ENCODE measurements at places on chromosomes 2 and 18.

- DNase-seq, result no peak
These were observed 1.8 kb downstream of the CDK5R2 start for GRCh38 chr2:218961229-218961628.

DNA sequence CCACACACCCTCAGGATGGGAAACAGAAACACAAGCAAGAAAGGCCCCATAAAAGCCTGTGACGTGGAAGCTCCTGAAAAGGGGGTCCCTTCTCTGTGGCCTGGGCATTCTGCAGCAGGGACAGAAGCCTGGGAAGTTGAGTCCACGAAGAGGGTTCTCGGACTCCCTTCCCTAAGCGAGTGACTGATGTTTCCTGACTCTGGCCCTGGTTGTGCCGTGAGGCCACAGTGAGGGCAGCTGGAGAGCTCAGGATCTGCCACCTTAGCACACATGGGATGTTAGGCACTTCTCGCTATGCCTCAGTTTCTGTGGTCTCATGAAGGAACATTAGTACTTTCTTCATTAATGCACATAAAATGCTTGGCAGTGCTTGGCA is 87.2 kb upstream of the ZFP36L2 start:
- DNase-seq, result no peak

GRCh38 chr2:2050446-2050845 is 280.6 kb downstream of the MYT1L start:
- DNase-seq, result no peak

- peak; percentile 19 for DNase-seq
These were observed 263.0 kb downstream of the PTGR3 start for GRCh38 chr18:74945774-74946545.

GRCh38 chr2:151394509-151394908 is 15.2 kb upstream of the RIF1 start:
- DNase-seq, result no peak

- DNase-seq, result no peak
These were observed 397.6 kb downstream of the FBXO15 start for GRCh38 chr18:73750052-73750451.

DNA sequence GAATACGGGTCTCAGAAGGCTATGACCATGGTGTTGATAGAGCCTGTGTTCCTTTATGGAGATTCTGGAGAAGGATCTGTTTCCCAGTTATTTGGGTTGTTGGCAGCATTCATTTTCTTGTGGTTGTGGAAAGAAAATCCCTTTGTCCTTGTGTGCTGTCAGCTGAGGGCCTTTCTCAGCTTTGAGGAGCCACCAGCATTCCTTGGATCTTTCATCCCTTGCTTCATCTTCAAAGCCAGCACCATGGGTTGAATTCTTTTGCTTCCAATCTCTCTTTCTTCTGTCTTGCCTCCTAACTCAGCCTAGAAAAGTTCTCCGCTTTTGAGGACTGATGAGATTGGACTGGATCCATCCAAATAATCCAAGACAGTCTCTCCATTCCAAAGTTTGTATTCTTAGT is 103.2 kb upstream of the MMADHC start:
- DNase-seq, result peak; percentile 26

GRCh38 chr2:101860157-101860556 is 131.6 kb upstream of the IL1R2 start:
- DNase-seq, result no peak

DNA sequence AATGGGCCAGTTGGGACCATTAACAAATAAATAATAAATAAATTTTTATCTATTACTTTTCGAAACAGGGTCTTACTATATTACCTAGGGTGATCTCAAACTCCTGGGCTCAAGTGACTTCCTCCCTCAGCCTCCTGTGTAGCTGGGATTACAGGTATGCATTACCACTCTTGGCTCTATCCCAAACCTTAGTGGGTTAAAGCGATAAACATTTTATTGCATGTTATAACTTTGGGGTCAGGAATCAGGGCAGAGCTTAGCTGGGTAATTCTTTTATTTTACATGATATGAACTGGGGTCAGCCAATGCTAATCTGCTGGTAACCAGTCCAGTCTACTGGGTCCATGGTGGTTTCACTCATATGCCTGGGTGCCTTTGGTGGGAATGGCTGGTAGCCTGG is 127.8 kb downstream of the MYO3B start:
- no peak for DNase-seq

DNA sequence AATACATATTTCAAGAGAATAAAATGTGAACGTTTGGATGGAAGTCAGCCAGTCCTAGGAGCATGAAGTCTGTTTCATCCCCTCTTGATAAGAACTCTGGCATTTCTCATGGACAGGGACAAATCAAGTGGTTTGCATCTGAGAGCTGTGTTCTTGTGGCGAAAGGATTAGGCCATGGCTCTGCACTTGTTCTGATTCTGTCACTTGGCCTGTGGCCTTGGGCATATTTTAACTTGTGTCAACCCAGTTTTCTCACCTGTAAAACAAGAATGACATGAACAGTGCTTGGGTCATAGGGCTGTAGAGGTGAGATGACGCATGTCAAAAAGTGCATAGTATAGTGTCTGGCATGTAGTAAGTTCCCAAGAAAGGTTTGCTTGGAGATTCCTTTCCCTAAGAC is 125.8 kb downstream of the MGAT5 start:
- DNase-seq, result no peak

DNA sequence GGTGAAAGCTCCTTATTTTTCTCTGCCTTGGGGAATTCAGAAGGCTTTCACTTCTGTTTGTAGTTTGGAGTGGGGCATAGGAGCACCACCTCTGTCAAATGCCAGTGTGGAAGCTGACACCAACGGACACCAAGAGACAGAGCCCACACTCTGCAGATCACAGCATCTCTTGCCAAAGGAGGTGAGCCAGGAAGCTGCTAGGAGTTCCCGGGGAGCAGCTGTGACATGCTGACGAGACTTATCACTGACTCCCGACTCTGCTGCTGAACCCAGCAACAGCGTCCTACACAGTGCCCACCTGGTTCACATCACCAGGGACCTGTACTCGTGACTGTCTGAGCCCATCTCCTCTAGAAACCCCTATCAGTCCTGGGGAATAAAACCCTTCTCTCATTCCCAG is 8.1 kb downstream of the TEX51 start:
- no peak for DNase-seq

- DNase-seq, result no peak
These were observed 93.2 kb downstream of the LYPD6 start for GRCh38 chr2:149423630-149424029.

- DNase-seq, result peak; percentile 80
These were observed 5.0 kb upstream of the TET3 start for GRCh38 chr2:73979686-73980085.

GRCh38 chr2:55985406-55985805 is 61.8 kb upstream of the EFEMP1 start:
- no peak for DNase-seq

DNA sequence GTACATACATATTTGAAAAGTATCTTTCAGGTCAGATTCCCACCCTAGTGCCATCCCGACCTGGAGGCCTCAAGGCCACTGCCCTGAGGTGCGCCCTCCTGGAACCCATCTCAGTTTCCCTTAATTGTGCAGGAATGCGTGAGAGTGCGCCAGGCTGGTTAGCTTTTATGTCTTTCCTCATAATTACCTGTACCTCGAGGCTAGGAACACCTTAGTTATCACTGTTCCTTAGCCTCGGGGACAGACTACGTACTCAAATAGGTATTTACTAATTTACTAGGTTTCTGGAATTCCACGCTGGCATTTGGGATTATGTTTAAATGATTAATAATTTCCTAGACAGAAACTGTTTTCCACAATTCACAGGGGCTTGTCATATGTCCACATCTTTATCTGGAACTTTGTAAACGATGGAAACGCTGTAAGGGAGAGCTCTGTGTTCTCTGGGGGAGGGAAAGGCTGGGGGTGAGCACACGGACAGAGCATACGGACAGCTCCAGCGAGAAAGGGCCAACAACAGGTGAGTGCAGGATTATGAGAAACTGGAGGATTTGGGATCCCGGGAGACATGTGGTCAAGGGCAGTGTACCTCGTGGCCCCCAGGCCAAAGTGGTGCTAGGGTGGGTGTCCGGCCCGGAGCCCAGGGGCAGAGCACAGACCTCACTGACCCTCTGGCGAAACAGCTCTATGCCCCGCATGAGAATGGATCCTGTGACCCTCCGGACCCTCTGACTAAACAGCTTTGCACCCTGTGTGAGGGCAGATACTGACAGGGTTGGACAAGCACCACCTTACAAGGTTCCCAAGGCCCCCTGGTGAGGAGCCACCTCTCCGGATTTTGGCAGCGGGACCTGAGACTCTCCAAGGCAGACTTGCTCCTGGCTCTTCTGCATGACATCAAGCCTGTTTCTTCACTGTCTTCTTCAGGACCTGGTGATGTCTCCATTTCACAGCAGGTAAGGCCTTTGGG is 102.0 kb upstream of the PXDN start:
- no peak for DNase-seq

DNA sequence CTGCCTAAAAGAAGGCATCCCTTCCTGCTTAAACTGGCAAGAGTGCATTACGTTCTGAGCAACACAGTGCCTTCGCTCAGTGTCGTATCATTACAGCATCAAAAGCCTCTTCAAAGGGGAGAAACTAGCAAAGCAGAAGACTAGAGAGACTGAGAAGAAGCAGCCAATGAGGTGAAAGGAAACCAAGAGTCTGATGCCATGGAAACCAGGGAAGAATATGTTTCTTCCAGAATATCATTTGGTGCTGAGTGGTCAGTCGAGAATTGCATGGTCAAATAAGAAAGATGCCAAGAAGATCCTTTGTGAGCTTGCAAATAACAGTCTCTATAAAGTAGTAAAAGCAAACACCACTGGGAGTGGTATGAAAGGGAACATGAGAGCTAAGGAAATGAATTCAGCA is 312.1 kb upstream of the CHST9 start:
- DNase-seq, result no peak

DNA sequence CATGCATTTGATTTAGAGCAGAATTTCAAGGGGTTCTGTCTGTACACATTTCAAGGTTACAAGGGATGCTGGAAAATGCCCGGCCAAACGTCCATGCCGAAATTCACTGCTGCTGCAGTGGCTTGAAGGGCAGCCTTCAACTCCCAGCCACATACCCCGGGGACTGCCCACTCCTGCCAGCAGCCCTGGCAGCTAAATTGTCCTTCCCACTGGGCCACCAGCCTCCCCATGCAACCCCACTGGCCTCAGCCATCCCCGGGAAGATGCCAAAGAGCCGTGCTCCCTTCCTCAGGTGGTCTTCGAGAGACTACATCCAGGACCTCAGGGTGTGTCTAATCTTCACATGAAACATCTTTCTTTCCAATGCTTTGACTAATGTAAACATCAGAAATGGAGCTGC is 478.7 kb upstream of the MYT1L start:
- DNase-seq, result no peak

DNA sequence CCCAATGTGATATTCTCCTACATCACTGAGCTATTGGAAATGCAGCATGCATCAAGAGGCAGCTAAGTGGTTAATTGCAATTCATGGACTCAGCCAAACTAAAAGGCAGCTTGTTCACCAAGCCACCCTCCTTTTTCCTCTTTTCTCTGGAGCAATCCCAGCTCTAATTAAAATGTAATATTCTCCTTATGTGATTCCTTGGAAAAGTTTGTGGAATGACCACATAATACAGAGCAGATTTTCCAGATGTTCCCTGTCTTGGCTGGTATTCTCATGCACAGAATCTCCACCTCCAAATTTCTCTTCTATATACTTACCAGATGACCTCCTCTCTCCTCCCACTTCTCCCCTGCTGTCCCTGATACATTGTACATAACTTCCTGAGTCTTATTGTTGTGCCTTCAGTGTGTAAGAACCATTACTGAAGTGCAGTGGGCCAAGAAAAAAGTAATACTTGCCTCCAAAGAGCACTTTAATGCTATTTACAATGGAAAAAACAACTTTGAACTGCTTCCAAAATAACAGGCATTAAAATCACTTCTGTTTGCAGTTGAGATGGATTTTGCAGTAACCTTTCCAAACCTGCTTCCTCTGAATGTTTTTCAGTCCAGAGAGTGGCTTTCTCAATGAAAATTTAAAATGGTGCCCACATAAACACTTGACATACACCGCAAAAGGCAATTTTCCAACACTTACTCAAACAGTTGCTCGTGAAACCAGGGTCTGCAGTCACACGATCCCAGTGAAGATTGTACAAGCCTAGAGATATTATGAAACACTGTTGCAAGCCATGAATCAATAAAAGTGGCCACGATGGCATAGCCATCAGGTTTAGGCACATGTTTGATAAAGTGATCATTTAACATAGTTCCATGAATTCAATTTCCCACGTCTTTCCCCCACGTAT is 258.0 kb downstream of the MTX2 start:
- DNase-seq, result peak; percentile 91

DNA sequence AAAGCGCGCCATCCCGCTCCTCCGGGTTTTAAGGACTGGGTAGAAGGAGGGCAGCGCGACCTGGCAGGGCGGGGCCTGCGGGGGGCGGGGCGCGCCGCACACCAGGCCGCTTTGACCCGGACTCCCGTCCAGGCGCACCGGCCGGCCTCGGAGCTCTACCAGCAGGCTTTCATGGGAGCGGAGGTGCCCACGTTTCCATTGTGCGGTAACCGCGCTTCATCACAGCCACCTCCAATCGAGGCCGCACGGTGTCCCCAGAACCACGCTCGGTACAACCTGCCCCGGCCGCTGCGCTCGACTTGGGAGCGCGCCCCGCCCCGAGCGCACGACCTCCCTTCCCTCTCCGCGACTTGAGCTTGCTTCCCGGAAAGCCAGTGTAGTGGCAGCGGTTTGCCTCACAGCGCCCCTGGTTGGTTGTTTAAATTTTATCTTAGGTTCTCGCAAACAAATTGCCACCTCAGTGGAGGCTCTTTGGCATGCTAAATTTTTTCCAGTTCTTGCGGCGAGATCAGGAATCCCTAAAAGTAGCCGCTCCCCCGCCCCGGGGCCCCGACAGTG is 280 bp upstream of the CYP1B1 start:
- peak; percentile 82 for DNase-seq

- peak; percentile 51 for DNase-seq
These were observed 30.5 kb upstream of the NEDD4L start for GRCh38 chr18:58013241-58014211.

DNA sequence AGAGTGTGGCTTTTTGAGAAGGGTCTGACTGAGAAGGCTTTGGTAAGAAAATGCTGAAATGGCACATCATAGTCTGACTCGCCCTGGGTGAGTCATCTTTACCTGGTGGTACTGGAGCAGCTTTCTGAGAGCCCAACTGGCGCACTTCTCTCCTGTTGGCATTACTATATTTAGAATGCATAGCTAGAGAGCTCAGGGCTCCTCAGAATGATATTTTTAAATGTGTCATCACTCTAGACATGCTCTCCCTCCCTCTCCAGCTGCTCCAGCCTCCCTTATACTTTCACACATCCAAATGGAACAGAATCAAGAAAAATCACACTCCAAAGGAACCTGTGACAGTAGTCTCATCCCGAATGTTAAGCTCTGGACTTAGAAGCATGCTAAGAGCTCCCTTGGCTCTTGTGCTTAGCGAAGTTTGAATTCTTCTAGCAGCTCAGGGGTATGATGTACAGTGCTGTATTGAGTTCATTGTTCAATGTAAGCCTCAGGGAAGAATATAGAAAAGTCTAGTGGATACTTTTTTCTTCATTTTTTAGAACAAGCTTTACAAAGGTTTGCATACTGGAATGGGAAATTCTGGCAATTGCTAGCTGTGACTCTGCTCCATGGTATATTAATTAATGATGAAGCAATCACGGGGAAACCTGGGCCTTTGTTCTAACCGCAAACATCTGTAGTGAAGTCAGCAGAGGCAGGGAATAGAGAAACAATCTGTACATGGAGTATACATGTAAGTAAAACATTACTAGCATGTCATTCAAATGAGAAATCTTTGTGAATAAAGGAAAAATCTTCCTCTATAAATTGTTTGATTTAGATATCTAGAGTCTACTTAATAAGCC is 751.2 kb upstream of the NRXN1 start:
- DNase-seq, result peak; percentile 78

GRCh38 chr2:65159261-65159660 is 29.4 kb upstream of the RAB1A start:
- no peak for DNase-seq

- DNase-seq, result no peak
These were observed 239.8 kb downstream of the HAUS1 start for GRCh38 chr18:46343931-46344372.
